COLO829 (cell line): ENCODE measurements at places on chromosomes 1 and 21.
A peak's percentile ranks its signal among the peaks of the same experiment; 100 is the strongest.

DNA sequence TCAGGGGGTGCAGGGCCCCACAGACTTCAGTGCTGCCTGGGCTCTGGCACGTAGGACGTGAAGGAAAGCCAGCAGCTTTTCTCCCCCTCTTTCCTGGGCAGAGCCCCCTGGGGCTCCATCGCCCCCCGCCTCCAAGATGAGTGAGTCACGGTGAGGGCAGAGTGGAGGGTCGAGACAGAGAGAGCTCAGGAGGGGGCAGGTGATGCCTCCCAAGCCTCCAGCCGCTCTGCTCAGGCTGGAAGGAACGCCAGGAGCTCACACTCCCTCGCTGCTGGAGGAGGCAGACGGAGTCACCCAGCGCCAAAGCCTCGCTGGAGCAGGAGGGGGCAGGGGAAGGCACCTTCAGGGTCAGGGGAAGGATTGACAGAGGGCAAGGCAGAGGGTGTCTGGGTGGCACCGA is 119.5 kb downstream of the CASZ1 start:
- no peak for DNase-seq

DNA sequence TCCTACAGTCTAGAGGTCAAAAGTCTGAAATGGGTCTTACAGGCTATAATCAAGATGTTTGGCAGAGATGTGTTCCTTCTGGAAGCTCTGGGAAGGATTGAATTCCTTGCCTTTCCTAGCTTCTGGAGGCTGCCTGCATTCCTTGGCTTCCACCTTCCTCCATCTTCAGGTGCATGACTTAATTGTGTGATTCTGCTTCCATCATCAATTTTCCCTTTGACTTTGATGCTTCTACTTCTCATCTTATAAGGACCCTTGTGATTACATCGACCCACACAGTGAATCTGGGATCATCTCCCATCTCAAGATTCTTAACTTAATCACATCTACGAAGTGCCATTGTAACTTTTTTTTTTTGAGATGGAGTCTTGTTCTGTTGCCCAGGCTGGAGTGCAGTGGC is 111.4 kb downstream of the UCK2 start:
- DNase-seq = no peak

GRCh38 chr1:19096036-19096833 is 113.8 kb downstream of the UBR4 start:
- no peak for DNase-seq

DNA sequence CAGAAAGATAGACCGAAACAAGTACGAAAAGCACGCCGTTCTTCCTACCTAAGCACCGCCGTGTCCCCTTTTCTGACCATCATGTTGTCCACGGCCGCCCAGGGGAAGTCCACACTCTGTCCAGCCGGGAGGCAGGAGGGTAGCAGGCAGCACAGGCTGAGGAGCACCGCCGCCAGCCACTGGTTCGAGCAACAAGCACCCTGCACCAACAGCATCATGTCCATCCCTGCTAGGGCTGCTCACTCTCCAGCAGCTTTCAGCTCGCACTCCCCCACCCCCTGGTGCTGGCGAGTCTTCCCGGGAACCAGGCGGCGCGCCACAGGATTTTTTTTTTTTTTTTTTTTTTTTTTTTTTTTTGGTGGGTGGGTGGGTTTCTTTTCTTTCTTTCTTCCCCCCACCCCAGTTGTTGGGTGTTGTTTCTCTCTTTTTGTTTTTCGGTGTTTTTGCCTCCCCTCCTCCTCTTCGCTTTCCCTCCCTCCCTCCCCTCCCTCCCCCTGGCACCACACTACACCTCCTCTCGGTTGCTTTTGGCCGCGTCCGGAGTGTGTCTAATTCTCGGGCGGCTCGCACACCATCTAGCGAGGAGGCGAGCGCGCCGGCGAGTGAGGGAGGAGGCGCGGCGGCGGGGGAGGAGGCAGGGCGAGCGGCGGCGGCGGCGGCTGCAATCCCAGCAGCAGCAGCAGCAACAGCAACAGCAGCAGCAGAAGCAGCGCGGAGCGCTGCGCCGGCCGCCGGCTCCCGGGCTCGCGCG is at the start of gene NEGR1:
NEGR1 (minus strand) TSS at position 269 of the 751 bp plus-strand sequence.
- no peak for DNase-seq

- no peak for DNase-seq
Observed at GRCh38 chr1:199585392-199585791, 442.1 kb upstream of the NR5A2 start.

GRCh38 chr1:119906927-119907652 is 10.8 kb upstream of the ADAM30 start:
- no peak for DNase-seq

DNA sequence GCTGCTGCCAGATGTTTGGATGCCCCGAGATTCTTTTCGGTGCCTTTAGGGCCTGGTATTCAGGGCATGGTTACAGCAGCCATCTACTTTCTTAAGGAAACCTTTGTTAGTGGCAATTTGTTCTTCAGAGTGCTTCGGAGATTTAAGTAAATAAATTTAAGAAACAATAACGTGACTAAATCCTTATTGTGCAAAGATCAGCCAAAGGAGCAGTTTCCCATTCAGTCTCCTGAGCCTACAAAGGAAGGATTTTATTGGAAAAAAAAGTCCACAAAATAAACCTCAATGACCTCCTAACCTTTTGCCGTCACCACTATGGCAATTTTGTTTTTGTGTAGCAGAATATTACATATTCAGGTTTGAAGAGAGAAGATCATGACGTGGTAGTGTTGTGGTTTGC is 231.1 kb downstream of the PBX1 start:
- DNase-seq = no peak

- DNase-seq = peak; percentile 53
Observed at GRCh38 chr1:165444897-165445370, at the start of gene RXRG. TSS of gene RXRG (minus strand) at chr1:165445126. CDS start at chr1:165444893, 233 bp downstream.

DNA sequence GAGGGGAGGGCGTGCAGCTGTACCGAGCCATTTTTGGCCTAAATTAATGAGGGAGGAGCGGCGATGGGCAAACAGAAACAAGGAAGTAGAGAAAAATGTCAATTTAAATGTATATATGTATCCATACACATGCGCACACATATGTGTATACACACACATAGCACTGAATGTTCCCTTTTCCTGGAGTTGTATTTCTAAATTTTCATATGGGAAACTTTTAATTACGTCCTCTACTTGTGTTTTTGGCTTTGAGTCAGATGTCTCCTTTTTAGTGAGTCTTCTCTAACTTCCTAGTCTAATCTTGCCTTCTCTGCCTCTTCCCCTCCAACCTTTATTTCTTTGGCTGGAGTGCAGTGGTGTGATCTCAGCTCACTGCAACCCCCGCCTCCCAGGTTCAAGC is 15.4 kb upstream of the CYYR1 start:
- DNase-seq = no peak

DNA sequence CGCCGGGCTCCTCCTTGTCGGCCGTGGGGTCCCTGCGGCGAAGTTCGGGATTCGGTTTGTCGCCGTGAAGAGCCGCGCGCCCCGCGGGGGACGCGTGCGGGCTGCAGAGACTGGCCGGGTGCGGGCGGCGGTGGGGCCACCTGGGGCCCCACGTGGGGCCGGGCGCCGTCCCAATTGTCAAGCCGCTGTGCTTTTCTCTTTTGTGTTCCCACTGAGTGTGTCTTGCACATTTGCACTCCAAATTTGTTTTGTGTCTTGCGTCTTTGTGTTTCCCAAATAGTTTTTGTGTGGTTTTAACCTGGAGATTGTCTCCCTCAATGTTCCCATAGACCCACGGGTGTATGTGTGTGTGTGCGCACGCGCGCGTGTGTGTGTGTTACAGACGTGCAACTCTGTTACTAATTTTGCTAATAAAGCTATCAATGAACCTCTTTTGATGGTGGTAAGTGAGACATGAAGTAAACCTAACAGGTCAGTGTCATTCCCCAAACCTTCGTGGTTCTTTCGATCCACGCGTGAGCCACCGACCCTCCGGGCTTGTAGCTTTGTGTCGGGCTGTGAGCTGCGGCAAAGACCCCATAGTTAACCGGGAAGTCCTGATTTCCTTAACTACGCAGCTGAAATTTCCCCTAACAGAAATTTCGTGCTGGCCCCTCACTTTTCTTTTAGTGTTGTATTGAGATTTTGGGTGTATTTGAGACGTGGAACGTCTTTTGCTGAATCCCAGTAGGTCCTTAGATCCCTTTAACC is 708 bp downstream of the PRDM2 start:
- DNase-seq = no peak

DNA sequence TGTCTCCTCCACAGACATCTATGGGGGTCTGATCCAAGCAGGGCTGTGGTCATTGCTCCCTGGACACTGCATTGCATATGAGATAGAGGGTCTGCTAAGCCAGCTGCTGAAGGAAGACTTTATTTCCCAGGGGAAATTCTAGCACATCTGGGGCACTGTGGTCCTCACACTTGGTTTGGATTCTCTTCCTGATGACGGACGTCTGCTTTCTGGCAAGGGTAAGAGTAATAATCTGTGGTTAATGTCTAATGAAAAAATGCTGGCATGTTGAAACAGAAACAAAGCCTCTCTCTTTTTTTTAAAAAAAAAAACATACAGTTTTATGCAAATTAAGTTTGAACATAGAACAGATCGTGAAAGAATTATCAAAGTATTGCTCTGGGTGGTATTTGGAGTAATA is 553.9 kb downstream of the DPYD start:
- DNase-seq = no peak

GRCh38 chr1:3564921-3565831 is 46.1 kb downstream of the MEGF6 start:
- peak; percentile 40 for DNase-seq

DNA sequence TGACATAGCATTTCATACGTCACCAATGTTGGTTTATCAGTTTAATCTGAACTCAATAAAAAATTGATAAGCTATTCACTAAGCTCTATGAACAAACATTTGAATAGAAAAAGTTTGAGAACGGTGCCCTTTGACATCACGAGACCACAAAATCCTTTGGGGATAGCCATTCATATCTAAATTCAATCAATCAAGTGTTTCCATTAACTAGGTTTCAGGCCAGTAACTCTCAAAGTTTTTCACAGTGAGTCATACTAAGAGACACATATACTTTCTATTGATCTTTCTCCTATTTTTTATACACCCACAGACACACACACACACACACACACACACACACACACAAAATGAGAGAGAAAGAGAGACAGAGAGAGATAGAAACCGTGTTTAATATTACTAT is 235.4 kb upstream of the SNX7 start:
- DNase-seq = no peak

GRCh38 chr1:225480825-225481434 is 53.1 kb upstream of the LBR start:
- DNase-seq = peak; percentile 62

DNA sequence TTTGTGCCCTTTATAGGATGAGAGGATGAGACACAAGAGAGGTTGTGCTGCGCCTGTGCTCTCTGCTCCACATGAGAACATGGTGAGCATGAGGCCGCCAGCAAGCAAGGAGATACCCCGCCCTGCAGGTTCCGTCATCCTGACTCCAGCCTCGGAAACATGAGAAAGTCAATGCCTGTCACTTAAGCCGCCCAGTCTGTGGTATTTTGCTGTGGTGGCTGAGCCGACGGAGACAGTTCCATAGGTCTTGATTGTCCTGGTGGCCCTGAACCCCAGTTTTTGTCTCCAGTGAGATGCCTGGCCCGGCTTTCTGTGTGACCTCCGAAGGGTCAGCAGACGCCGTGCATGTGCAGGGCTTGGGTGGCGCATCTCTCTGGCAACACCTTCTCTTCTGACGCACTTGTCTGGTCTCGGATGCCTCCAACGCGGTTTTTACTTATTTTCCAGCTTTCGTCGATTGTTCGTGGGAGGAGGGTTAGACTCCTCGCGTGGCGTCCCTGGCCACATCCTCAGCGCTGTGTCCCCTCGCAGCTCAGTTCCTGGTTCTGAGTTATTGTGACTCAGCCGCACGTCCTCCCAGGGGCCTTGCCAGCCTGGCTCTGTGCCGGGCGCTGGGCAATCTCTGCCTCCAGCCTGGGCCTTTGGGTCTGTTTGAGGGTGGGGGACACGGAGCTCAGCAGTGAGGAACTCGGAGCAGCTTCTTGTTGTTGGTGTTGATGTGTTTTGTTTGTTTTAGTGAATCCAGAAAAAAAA is 70.0 kb downstream of the FAAP20 start:
- no peak for DNase-seq

- no peak for DNase-seq
Observed at GRCh38 chr1:112093372-112093694, 103.9 kb upstream of the KCND3 start.

- no peak for DNase-seq
Observed at GRCh38 chr1:235093013-235093695, 35.5 kb downstream of the TOMM20 start.

DNA sequence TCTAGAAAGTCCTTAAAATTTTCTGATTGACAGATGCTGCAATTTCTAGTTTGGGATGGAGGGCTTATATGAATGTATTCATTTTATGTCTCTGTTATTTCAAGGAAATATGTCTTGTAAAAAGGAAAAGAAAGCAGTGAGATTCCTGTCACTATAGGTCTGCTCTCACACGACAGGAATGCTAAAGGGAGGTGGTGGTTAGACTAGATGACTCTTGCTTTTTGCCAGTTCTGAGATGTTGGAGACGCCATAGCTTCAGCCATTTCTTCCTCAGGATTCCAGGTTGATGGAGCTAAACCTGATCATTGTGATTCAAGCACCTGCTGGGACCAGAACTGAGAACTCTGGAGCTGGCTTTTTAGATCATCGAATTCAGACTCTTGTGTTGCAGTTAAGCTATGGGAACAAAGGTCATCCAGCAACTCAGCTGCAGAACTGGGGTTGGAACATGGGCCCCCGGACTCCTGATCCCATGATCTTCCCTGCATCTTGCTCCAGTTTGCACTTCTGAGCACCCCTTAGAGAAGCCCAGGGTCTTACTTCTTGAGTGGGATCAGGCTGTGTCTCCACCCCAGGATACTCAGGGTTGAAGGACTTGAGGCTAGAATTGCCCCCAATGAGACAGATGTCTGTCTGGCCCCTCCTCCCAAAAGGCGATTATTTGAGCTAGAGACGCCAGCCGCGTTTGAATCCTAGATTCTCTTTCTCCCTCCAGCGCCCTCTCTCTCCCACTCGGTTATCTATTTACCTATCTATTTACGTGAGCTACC is 46.7 kb upstream of the FOXO6 start:
- no peak for DNase-seq

DNA sequence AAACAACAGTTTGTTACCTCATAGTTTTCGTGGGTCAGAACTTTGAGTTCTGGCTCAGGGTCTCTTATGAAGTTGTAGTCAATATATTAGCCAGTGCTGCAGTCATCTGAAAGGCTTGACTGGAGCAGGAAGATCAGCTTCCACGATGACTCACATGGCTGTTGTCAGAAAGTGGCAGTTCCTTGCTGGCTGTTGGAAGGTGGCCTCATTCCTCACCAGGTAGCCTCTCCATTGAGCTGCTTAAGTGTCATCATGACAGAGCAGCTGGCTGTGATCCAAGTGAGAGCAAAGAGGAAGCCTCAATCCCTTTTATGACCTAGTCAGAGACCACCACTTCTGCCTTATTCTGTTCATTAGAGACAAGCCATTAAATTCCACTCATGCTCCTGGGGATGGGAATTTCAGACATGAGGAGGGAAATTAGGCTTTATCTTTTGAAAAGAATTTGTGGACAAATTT is 5.6 kb downstream of the OSBPL9 start:
- peak; percentile 13 for DNase-seq

GRCh38 chr1:151918156-151918555 is 8.8 kb upstream of the THEM4 start:
- DNase-seq = no peak

DNA sequence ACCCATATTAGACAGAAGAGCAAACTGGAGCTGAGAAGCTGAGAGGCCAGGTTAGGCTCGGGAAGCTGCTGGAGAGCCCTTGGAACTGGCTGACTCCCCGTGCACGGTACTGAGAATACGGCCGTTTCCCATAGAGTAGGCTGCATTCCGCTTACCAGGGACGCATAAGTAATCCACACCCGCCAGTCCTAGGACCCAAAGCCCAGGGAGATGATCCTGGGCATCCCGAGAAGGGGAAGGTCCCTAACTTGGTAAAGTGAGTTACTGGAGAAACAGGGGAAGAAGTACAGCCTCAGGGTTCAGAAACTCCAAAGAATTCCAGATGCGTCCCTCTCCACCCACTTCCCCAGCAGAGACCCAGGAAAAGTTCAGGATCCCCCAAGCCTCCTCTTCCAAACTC is 1.3 kb downstream of the LRRC38 start:
- DNase-seq = no peak
